Stimulated activated CD4-positive, alpha-beta T cell treated with anti-CD3 and anti-CD28 coated beads, TNF-alpha, amount 100 ng/mL, for 48 hours (primary cell): ENCODE measurements at places on chromosomes 1 and 21.

- no peak for DNase-seq
These were observed 117.3 kb downstream of the RHOU start for GRCh38 chr1:228852511-228853088.

GRCh38 chr21:42835611-42836401, 43.5 kb downstream of the WDR4 start:
- DNase-seq, result no peak

DNA sequence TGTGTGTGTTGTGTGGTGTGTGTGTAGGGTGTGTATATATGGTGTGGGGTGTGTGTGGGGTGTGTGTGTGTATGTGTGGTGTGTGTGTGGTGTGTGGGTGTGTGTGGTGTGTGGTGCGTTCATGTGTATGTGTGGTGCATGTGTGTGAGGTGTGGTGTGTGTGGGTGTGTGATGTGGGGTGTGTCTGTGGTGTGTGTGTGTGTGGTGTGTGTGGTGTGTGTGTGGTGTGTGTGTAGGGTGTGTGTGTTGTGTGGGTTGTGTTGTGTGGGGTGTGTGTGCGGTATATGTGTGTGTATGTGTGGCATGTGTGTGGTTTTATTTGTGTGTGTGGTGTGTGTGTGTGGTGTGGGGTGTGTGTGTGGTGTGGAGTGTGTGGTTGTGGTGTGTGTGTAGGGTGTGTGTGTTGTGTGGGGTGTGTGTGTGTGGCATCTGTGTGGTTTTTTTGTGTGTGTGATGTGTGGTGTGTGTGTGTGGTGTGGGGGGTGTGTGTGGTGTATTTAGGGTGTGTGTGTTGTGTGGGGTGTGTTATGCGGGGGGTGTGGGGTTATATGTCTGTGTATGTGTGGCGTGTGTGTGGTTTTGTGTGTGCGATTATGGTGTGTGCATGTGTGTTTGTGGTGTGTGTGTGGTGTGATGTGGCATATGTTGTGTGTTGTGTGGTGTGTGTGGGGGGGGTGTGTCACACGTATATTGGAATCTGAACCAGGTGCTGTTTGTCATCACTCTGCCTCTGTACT, 17.1 kb upstream of the ZBTB21 start:
- DNase-seq, result no peak

GRCh38 chr1:29379443-29380073, 143.2 kb downstream of the PTPRU start:
- DNase-seq, result no peak

DNA sequence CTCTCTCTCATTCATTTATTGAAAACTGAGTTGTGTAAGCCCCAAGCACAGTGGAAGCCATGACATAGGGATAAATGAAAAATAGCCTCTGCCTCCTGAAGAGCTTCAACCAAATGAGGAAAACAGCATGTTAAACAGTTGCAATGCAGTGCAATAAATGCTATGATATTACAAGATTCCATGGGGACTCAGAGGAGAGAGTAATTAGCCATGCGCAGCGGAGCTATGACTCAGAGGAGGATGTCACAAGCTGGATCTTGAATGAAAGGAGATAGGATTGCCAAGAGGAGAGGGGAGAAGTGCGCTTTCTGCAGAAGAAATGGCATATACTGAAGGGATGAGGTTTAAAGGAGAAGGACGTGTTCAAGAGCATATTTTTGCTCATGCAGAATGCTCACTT, 231.3 kb upstream of the PLXNA2 start:
- DNase-seq, result no peak

DNA sequence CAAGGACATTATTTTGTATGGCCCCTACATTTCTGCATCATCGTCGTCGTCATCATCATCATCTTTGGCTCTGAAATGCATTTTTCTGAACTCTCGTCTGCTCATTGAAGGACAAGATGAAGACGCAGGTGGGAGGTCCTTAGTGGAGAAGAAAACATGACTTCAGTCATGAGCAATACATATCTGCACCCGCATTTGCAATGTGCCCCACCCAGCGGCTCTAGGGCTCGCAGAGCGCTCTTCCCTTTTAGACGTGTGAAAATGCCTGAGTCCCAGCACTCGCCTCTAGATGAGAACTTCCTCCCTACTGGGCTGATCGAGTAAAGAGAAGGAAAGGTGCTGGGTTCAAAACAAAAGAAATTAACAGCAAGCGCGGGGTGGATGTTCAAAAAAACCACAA, 10.1 kb downstream of the C1orf174 start:
- no peak for DNase-seq

- DNase-seq, result no peak
These were observed 103.6 kb downstream of the RHOU start for GRCh38 chr1:228838717-228839500.

GRCh38 chr1:201405484-201405831, 6.3 kb upstream of the LAD1 start:
- no peak for DNase-seq

GRCh38 chr1:7607097-7607496, 164.0 kb upstream of the VAMP3 start:
- no peak for DNase-seq
